ENCODE measurements at places on chromosomes 3 and 15.

DNA sequence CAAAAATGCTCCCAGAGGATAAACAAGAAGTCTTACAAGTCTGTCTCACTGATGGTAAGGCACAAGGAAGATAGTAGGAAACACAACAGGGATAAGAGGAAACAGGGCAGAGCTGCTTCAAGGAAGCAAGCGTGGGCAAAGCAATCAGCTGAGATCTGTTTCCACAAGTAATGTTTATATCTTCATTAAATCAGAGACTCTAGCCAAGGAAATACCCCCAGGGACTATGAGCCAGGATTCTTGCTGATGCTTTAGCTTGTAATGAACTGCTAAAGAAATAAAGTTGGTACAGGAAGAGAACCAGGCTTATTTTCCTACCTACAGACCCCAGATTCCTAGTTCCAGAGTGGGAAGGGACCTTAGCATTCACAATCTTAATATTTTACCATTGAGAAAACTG, 112.7 kb upstream of the C3orf80 start:
- no peak for DNase-seq

- DNase-seq, result no peak
Observed at GRCh38 chr3:13303410-13303809, 116.7 kb downstream of the NUP210 start.

DNA sequence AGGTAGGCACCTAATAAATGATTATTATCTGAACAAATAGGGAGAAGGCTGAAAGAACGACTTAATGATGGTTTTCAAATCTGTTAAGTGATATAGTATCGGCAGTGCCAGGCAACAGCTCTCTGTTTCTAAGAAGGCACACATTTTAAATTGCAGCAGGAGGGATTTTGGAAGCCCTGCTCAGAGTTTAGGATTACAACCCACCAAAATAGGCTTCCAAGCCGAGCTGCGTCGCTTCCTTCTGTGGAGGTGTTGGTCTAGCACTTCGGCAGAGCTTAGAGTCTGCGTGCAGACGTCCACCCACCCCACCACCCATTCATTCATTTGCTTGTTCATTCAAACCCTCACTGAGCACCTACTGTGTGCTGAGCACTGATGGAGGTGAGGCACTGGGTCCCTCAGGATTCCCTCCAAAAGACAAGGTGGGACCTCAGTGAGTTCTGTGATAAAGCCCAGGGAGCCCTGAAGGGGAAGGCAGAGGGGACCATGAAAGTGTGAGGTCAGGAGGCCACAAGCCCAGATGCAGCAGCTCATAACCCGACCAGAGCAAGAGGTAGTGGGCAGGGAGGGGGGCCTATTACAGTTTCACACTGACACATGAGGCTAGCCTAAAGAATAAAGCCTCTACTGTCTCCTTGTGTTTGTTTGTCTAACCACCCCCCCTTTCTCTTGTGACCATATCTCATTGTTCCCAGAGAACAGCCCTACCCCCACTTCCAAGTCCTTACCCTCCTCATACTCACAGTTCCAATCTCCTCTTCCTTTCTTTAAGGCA, 8.9 kb downstream of the ADCY5 start:
- DNase-seq, result no peak

- no peak for DNase-seq
Observed at GRCh38 chr3:25071846-25072245, 356.2 kb upstream of the RARB start.

DNA sequence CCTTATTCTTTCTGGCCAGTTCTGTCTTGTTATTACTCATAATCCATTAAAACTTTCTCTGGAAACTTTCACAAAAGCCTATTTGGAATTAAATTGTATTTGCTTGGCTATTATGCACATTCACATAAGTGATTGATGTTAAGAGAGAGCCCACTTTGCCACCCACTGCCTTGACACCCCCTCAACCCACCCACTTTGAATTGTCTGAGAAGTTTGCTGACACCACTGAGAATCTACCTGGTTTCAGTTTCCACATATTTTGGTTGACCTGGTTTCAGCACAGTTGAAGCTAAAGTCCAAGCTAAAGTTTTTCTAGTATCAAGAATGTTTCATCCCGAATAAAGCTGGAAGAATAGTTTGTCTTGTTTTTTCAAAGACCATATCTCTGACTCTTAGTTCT, 70.9 kb downstream of the ARMC8 start:
- DNase-seq, result no peak

GRCh38 chr15:56038015-56038414, 44.6 kb upstream of the NEDD4 start:
- DNase-seq, result no peak

DNA sequence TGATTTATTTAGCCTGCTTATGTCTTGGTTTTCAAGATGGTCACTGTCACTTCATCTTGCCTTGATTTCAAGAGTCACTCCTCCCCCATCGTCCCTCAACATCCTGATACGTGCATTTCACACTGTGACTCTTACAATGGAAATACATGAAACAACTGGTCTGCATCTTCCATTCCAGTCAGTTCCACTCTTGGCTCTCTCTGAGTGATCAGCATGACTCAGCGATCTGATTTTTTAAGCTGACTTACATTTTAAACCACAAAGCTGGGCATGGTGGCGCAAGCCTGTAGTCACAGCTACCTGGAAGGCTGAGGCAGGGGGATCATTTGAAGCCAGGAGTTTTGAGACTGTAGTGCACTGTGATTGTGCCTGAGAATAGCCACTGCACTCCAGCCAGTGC, 271.2 kb upstream of the ROPN1 start:
- no peak for DNase-seq

GRCh38 chr3:63467392-63467791, 185.1 kb upstream of the SNTN start:
- DNase-seq, result no peak

DNA sequence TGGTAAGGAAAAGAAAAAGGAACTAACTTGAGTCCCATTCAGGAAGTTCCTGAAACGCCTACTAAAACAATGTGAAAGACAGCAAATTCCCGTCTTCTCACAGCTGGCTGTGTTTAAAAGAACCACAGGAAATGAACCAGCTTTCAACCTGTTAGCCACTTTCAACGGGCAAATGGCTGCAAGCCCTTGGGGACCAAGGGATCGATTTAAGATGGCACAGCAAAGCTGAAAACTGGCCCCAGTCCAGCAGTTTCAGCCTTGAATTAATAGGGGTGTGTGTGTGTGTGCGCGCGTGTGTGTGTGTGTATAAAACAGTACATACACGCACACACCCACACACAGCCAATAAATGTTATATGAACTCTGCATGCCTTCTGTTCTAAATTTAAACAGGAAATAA, 168.7 kb upstream of the TMCO5A start:
- DNase-seq, result no peak

DNA sequence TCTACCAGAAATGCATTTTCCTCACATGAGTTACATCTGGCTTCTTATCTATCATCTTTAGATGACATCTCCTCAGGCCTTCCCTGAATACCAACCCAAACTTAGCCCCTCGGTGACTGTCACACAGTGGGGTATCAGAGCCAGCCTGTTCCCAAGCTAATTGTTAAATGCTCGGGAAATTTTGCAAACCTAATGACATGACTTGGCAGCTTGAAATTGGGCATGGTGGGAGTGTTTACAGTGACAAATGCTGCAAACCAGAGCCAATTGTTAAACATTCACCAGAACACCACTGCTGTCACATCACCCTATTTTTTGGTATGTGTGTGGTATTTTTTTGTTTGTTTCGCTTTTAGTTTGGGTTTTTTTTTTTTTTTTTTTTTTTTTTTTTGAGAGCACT, 130.8 kb downstream of the HCN4 start:
- no peak for DNase-seq

DNA sequence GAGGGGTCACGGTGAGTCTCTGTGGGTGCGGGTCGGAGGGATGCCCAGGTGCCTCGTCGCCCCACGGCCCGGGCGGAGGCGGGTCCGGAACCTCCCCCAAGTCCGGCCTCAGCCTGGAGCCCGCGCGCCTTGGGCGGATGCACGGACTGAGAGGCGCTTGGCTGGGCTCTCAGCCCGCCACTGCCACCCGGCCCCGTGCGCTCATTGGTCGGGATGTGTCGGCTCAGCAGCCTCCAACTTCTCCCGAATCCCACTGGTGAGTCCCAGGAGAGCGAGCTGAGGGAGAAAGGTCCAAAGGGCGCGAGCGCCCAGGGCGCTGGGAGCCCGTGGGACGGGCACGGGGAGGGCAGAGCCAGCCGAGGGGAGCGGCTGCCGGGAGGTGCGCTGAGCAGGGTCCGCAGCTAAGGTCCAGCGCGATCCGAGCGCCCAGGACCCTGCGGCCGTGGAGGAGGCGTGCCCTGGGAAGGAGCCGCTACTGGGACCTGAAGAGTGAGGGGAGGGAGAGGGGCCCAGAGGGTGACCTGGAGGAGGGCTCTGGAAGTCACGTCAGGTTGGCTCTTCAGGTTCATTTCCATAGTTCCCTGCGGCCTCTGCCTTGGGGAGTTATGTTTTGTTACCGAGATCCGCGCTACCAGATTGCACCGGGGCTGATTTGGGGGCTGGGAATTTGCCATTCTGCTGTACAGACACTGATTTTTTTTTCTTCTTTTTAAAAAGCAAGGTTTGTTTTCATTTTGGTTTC, at the start of gene MME:
MME (plus strand) TSS at position 574 of the 742 bp plus-strand sequence. CDS start 3,849 bp downstream, outside the sequence.
- no peak for DNase-seq

DNA sequence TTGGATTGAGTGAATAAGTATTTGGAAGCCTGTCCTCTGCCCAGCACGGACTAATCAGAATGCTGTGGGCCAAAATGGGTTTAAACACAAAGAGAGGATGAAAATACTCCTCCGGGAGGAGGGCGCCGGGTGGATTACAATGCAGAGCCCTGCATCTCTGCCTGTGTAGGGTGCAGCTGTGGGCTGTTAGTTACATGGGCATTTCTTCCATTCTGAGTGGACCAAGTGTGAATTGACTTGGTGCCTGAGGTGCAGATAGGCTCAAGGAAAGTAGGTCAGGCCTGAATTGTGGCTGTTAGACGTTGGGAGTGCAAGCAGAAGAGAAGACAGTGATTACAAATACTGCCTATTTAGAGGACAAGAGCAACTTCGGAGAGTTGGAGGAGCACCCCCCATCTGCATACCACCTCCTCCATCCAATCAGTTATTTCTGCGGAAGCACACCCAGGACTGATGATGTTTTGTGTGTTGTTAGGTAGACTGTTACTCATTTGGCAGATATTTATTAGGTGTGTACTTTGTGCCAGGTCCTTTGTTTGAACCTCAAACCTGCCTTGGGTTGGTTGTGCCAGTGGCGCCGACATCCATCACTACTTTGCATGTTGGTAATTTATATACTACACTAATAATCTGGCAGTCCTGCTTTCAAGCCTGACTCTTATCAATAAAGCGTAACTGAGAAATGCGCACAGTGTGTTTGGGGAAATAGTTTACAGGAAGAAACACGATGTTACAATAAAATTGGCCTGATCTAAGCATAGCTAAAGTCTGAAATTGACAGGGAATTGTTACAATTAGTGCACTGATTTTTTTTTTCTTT, 33.0 kb downstream of the PTPRG start:
- DNase-seq, result no peak

DNA sequence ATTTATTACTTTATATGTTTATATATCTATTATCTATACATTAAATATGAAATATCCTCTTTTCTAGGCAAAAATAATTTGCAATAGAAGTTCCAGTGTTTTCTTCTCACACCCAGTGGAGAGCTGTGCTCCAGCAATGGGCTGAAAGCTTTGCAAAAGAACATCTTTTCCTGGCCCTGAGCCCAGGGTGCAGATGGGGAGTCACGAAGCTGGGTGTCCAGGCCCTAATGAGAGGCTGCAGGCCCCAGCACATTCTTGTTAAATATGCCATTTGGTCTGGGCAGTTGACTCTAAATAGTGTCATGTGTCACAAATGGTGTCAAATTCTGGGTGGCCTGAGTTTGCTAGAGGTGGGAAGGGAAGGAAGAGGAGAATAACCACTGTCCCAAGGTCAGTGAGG, 5.7 kb downstream of the NTRK3 start:
- no peak for DNase-seq

DNA sequence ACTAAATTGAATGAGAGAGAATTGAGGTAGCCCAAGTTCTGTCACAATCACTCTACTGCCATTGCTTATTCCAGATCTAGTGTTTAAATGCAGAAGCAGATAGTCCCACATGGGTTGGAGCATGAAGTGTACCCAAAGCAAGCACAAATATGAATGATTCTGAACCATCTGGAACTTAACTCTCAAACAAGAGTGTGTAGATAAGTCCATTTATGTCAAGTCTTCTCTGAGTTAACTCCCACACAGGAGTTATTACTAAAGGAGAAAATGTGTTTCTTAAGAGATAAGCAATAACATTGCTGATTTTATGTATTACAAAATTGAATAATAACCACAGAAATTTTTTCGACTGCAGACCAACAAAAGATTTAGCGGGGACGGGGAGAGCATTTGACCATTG, 33.6 kb downstream of the PAQR9 start:
- DNase-seq, result no peak

- DNase-seq, result no peak
Observed at GRCh38 chr15:38455092-38455491, 1.2 kb downstream of the FAM98B start.

All from stimulated activated CD4-positive, alpha-beta T cell treated with anti-CD3 and anti-CD28 coated beads, Interleukin-1b, Interleukin-23, amount 100 ng/mL, for 1 hour (primary cell).